Erythroblast (primary cell): ENCODE measurements at places on chromosomes 6 and 20.

DNA sequence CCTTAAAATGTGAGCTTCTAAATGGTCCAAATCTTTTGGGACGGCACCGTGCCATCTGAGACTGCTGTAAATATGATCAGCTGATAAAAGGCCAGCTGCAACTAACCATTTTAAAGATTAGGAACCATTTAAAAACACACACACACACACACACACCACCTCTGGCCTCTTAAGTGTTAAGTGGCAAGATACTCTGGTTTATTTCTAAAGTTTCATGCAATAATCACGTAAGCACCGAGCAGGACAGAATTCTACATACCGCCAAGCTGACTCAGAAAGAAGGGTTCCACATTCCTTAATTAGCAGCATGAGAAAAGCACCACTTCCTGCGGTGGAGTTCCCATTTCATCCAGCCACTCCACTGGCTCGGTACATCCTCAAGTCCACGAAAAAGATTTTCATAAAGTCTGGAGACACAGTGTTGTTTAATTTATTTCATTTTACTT, 17.8 kb upstream of the ZNF217 start:
- peak; percentile 96 for DNase-seq

- no peak for DNase-seq
Measured at GRCh38 chr6:5058254-5058653, 26.9 kb upstream of the PPP1R3G start.

DNA sequence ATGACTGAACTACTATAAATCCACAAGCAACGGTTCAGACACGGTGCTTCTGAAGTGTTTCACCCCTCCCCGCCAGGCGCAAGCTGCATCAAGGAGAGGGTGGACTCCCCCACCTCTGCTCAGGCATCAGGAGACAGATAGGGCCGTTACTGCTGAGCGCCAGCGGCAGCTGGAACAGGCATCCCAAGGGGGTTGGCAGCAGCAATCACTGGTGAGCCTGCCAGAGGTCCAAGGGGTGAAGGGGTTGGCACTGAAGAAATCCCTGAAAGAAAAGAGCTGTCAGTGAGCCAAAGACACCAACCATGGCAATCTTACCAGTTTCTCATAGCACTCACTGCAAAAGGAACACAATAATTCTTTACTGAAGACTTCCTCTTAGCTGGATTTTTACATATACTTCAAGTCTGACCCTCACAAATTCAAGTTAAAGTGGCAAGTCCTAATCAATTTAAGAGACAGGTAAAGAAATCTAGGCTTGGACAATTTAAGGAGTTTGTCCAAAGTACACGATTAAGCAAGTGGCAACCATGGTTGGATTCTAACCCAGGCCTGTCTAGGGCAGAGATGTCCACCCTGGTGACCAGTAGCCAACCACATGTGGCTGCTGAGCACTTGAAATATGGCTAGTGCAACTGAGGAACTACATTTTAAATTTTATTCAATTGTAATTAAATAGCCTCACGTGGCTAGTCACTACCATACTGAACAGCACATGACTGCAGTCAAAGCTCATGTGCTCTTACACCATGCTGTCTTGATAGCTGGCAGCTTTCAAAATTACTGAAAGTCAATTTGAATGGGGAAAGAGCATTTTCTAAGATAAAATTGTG, 21.7 kb upstream of the TBC1D20 start:
- DNase-seq = no peak

- DNase-seq = peak; percentile 74
Measured at GRCh38 chr6:129749749-129750120, 39.8 kb upstream of the ARHGAP18 start.

- peak; percentile 33 for DNase-seq
Measured at GRCh38 chr20:60057866-60058807, 99.9 kb downstream of the CDH26 start.

DNA sequence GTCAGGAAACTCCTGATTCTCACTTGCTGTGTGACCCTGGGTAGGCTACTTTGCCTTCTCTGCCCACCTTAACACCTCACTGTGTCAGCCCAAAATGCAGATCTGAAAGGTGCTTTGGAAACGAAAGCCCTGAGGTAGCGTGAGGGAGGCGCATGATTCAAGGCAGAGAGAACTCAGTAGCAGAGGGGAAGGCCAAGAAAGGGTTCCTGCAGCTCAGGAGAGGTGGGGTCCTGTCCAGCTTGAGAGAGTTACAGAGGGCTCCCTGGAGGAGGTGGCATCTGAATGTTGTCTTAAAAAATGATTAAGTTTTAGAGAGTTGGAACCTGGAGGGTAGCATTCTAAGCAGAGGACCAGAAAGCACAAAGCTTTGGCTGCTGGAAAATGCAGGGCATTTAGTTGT, 13.6 kb downstream of the TGM2 start:
- DNase-seq = no peak

- no peak for DNase-seq
Measured at GRCh38 chr20:24751551-24751950, 197.5 kb upstream of the CST7 start.

- no peak for DNase-seq
Measured at GRCh38 chr20:14355791-14356190, 18.4 kb upstream of the FLRT3 start.
